Activated B cell treated with CpG ODN at 0.5 μM for 24 hours (primary cell): ENCODE measurements at places on chromosomes 4 and X.

GRCh38 chr4:90127223-90127705, at the start of gene CCSER1:
Gene CCSER1 (plus strand): TSS chr4:90127394.
- peak; percentile 78 for DNase-seq
- peak within 1 kb of the TSS; percentile 95 for H3K27ac ChIP-seq
- peaks cover 21% of the 10 kb centered on the region for H3K4me1 ChIP-seq
- peaks cover 2% of the 10 kb centered on the region for H3K27me3 ChIP-seq
- H3K4me3 ChIP-seq, result peak within 1 kb of the TSS; percentile 96
- peaks cover 8% of the 10 kb centered on the region for H3K36me3 ChIP-seq

GRCh38 chr4:53951414-53951813, 113.0 kb downstream of the CHIC2 start:
- H3K4me1 ChIP-seq, result no peaks in the 10 kb centered on the region
- H3K36me3 ChIP-seq, result no peaks in the 10 kb centered on the region
- H3K27me3 ChIP-seq, result peaks cover 4% of the 10 kb centered on the region

- DNase-seq, result no peak
- no peaks in the 10 kb centered on the region for H3K27me3 ChIP-seq
- H3K4me3 ChIP-seq, result no peak overlapping the region
- H3K36me3 ChIP-seq, result no peaks in the 10 kb centered on the region
- H3K4me1 ChIP-seq, result no peaks in the 10 kb centered on the region
These were observed 69.4 kb downstream of the HCCS start for GRCh38 chrX:11180571-11180970.

- no peak for DNase-seq
- peaks cover 5% of the 10 kb centered on the region for H3K4me1 ChIP-seq
- H3K4me3 ChIP-seq, result no peak overlapping the region
These were observed 6.5 kb downstream of the PPP2R2C start for GRCh38 chr4:6465955-6466354.

DNA sequence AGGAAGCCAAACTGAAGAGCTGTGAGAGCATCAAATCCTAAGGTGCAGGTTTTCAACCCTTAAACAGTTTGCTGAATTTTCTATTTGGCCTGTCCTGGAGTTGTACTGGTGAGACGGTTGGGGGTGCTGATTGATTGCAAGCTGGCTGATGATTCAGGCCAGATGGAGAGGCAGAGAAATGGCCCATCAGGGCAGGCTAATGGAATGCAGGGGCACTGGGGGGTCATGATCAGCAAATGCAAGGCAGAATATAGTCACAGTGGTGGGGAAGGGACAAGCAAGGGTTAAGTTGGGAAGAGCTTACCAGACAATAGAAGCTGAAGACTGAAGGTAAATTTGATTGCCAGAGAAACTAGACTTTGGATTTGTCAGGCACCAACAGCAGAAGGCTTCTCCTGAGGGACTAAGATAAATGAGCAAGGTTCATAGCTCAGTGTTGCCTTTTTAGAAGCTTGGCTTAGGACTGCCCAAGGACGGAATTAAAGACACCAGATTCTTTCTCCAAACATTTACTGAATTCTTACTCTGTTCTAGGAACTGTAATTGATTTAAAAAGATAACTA, 4.3 kb upstream of the AADAT start:
- peaks cover 9% of the 10 kb centered on the region for H3K4me1 ChIP-seq
- H3K27me3 ChIP-seq, result peaks cover 25% of the 10 kb centered on the region
- no peaks in the 10 kb centered on the region for H3K36me3 ChIP-seq
- no peak overlapping the region for H3K27ac ChIP-seq
- no peak overlapping the region for H3K4me3 ChIP-seq

DNA sequence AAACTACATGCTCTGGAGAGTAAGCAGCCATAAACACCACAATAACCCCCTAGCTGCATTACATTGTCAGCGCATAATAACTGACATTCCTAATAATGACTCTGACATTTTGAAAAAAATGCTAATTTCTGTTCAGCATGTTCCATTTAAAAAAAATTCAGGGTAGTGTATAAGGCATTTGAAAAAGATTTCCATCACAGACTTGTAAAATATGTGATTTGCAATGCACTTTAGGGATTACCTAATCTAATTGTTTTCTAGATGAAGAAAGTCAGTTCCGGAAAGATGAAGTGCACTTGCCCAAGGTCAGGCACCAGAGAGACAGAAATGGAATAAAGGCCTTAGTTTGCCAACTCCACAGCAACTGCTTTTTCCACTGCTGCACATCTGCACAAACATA, 55.3 kb downstream of the FANCB start:
- H3K4me3 ChIP-seq, result no peak overlapping the region
- no peak overlapping the region for H3K27ac ChIP-seq

GRCh38 chrX:68920561-68920960, 91.7 kb downstream of the EFNB1 start:
- H3K27me3 ChIP-seq, result no peaks in the 10 kb centered on the region
- H3K27ac ChIP-seq, result no peak overlapping the region
- H3K36me3 ChIP-seq, result no peaks in the 10 kb centered on the region
- H3K4me3 ChIP-seq, result no peak overlapping the region
- no peak for DNase-seq

DNA sequence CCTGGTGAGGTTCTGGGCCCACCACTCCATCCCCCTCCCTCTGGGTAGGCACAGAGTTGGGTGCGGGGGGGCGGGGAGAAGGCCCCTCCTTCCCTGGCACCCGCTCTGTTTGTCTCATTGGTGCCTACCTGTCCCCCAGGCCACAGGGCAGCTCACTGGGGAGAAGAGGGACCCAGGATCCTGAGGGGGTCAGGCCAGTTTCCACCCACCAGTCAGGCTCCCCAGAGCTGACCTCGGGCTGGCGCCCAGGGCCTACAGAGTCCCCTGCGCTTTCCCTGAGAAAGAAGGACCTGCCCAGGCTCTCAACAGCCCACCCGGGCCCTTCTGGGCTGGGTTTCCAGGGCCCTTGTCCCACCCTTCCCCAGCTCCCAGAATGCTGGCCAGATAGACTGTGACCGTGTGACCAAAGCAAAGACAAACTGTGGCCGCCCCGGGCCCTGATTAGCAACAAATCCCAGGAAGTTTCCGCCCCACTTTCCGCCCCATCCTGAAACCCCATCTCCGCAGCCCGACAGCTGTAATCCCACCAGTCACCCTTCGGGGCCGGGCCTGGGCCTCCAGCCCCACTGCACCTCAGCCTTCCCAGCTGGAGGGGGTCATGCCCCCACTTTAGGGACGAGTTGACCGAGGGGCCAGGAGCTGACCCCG, 33.8 kb upstream of the FGFR3 start:
- H3K4me1 ChIP-seq, result peaks cover 3% of the 10 kb centered on the region
- peaks cover 8% of the 10 kb centered on the region for H3K27me3 ChIP-seq
- no peaks in the 10 kb centered on the region for H3K36me3 ChIP-seq

DNA sequence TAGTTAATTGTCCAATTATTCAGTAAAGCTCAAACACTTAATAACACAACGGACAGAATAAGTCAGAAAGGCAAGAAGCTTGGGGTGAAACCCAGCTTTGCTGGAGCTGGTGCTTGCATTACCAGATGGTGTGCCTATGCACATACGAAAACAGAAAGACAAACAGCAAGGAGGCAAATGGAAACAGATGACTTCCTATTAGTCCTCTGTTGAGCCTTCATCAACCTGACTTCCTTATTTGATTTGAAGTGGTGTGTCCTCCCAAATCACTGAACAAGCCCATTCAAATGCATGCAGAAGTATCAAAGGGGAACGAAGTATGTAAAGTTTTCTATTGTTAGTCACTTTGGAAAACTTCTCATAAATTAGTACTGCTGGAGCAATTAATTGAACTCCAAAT, 166.2 kb downstream of the ATP10D start:
- peaks cover 2% of the 10 kb centered on the region for H3K27me3 ChIP-seq
- H3K4me3 ChIP-seq, result no peak overlapping the region
- no peaks in the 10 kb centered on the region for H3K4me1 ChIP-seq
- no peak overlapping the region for H3K27ac ChIP-seq
- H3K36me3 ChIP-seq, result no peaks in the 10 kb centered on the region

DNA sequence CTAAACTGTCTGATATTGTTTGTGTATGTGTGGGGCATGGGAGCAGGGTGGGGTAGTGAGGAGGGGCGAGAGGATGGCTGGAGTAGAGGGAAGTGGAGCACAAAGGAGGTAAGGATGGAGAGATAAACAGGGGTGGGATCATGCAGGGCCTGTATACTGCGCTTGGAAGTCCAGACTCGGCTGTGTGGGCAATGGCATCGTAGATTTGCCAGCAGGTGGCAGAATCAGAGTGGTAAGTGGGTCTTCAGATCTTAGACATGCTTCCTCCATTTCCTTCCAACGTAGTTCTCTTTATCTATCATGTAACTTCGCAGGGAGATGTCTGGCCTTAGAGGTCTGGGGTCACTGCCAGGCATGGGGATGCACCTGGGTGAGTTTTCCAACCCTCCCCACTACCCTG, 155.5 kb downstream of the PDGFRA start:
- H3K27ac ChIP-seq, result no peak overlapping the region
- no peak overlapping the region for H3K4me3 ChIP-seq
- no peak for DNase-seq
- H3K4me1 ChIP-seq, result no peaks in the 10 kb centered on the region
- H3K36me3 ChIP-seq, result no peaks in the 10 kb centered on the region

DNA sequence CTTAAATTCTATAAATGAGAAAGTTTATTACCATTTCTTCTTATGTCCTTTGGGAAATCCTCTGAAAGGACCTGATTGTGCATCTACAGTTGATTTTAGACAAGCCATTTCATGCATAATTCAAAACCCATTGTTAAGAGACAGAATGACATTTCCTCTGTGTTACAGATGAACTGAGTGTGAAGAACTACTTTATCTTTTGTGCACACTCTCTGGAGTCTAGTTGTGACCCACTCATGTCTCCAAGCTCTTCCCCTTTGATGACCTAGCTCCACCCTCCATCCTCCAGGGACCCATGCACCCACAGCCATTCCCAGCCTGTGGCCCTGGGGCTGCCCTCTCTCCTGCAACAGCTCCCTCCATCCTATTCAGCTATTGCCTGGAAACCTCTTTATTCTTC, 57.5 kb upstream of the BMPR1B start:
- H3K36me3 ChIP-seq, result no peaks in the 10 kb centered on the region
- no peak for DNase-seq
- peaks cover 1% of the 10 kb centered on the region for H3K27me3 ChIP-seq
- no peak overlapping the region for H3K27ac ChIP-seq
- no peaks in the 10 kb centered on the region for H3K4me1 ChIP-seq

GRCh38 chr4:136800248-136800647, 732.0 kb downstream of the PCDH18 start:
- H3K4me3 ChIP-seq, result no peak overlapping the region
- H3K4me1 ChIP-seq, result no peaks in the 10 kb centered on the region
- H3K27me3 ChIP-seq, result no peaks in the 10 kb centered on the region
- H3K36me3 ChIP-seq, result no peaks in the 10 kb centered on the region
- DNase-seq, result no peak

DNA sequence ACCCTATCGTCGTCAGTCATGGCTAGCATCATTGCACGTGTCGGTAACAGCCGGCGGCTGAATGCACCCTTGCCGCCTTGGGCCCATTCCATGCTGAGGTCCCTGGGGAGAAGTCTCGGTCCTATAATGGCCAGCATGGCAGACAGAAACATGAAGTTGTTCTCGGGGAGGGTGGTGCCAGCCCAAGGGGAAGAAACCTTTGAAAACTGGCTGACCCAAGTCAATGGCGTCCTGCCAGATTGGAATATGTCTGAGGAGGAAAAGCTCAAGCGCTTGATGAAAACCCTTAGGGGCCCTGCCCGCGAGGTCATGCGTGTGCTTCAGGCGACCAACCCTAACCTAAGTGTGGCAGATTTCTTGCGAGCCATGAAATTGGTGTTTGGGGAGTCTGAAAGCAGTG, 1.6 kb downstream of the ZCCHC12 start:
- peak overlapping the region; percentile 46 for H3K4me3 ChIP-seq
- no peak overlapping the region for H3K27ac ChIP-seq

- no peaks in the 10 kb centered on the region for H3K4me1 ChIP-seq
- H3K4me3 ChIP-seq, result no peak overlapping the region
- DNase-seq, result no peak
- H3K27me3 ChIP-seq, result no peaks in the 10 kb centered on the region
These were observed 65.3 kb downstream of the WDFY3 start for GRCh38 chr4:84901173-84901572.

DNA sequence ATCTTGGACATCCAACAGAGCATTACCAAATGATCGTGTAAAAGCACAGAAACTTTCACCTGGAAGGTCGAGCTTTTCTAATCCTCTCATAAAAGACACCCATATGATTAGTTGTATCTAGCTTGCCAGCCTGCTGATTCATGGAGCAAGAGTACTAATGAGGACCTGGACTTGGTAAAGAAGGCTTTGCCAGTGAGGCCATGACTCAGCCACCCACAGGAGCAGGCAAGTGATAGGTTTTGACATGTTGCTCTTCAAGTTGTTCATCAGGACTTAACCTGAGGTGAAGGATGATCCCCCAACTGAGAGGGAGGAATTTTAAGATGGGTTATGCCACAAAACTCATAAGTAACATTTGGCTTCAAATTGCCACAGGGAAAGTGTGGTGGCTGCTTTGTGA, 24.7 kb upstream of the EPGN start:
- no peak overlapping the region for H3K27ac ChIP-seq
- H3K27me3 ChIP-seq, result no peaks in the 10 kb centered on the region
- no peaks in the 10 kb centered on the region for H3K4me1 ChIP-seq
- H3K36me3 ChIP-seq, result no peaks in the 10 kb centered on the region

DNA sequence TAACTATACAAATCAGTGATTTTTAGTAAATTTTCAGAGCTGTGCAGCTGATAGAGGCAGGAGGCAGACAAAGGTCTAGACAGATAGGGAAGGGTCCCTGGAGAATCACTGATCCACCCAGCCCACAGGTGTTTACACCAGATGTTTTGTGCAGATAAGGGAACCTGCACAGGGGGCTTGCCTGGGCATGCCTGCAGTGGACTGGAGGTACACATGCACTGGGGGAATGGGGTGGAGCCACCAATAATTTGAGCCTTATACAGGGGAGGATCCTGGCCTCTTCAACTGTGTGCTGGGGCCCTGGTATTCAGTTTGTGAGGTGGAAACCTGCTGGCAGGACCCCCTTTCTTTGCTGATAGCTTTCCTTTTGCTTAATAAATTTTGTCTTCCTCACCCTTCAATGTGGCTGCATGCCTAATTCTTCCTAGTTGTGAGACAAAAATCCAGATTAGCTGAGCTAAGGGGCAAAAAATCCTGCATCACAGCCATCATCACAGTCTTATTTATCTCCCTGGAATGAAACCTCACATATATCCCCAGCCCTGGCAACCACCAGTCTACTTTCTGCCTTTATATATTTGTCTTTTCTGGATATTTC, 102.8 kb downstream of the KDM6A start:
- no peaks in the 10 kb centered on the region for H3K27me3 ChIP-seq
- no peak overlapping the region for H3K4me3 ChIP-seq
- peaks cover 10% of the 10 kb centered on the region for H3K4me1 ChIP-seq
- DNase-seq, result no peak
- no peak overlapping the region for H3K27ac ChIP-seq
- H3K36me3 ChIP-seq, result peaks cover 37% of the 10 kb centered on the region

DNA sequence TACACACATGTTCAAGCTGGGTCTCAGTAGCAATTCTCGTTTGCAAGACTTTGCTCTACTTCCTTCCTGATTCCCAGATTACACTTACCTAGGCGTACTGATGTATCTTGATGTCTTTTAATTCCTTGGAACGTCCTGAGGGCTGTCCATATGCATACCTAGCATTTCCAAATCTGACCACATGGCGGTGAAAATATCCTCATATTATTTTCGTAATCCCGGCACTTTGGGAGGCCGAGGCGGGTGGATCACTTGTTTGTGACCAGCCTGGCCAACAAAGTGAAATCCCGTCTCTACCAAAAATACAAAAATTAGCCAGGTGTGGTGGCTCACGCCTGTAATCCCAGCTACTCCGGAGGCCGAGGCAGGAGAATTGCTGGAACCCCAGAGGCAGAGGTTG, 1786.3 kb upstream of the TENM3 start:
- no peaks in the 10 kb centered on the region for H3K27me3 ChIP-seq
- no peak overlapping the region for H3K4me3 ChIP-seq
- no peaks in the 10 kb centered on the region for H3K4me1 ChIP-seq
- H3K27ac ChIP-seq, result no peak overlapping the region
- no peaks in the 10 kb centered on the region for H3K36me3 ChIP-seq
- no peak for DNase-seq

GRCh38 chrX:129634541-129634940, 20.2 kb downstream of the APLN start:
- H3K4me1 ChIP-seq, result no peaks in the 10 kb centered on the region
- H3K27ac ChIP-seq, result no peak overlapping the region
- no peak for DNase-seq
